ENCODE measurements at places on chromosomes 6 and 20. TPM values are rescaled to one million over a fixed set of nuclear protein-coding genes. Genes with fewer than 3 reads are reported as not detected.
A peak's percentile ranks its signal among the peaks of the same experiment; 100 is the strongest.

GRCh38 chr6:157440171-157440570 is 59.2 kb downstream of the ZDHHC14 start:
- peaks cover 32% of the 10 kb centered on the region for H3K4me1 ChIP-seq
- H3K36me3 ChIP-seq, result peaks cover 10% of the 10 kb centered on the region
- no peak overlapping the region for H3K4me3 ChIP-seq
- no peak overlapping the region for H3K27ac ChIP-seq
- peaks cover 3% of the 10 kb centered on the region for H3K27me3 ChIP-seq

GRCh38 chr6:16523606-16524379 is 237.5 kb downstream of the ATXN1 start:
- H3K4me1 ChIP-seq, result peaks cover 20% of the 10 kb centered on the region
- H3K27ac ChIP-seq, result no peak overlapping the region
- peaks cover 16% of the 10 kb centered on the region for H3K36me3 ChIP-seq
- H3K4me3 ChIP-seq, result no peak overlapping the region
- no peak for DNase-seq

DNA sequence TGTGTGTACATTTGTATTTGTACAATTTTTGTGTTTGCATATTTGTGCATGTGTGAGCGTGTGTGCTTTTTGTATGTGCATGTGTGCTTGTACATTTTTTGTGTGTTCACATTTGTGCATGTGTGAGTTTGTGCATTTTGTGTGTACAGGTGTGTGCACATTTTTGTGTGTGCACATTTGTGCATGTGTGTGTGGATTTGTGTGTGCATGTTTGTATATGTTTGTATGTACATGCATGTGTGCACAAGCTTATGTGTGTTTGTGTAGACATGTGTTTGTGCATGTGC is 28.9 kb downstream of the PRR18 start:
- no peak for DNase-seq
- H3K4me1 ChIP-seq, result peaks cover 6% of the 10 kb centered on the region
- H3K4me3 ChIP-seq, result no peak overlapping the region
- no peaks in the 10 kb centered on the region for H3K36me3 ChIP-seq
- H3K27me3 ChIP-seq, result peaks cover 7% of the 10 kb centered on the region
- H3K27ac ChIP-seq, result no peak overlapping the region

- H3K27me3 ChIP-seq, result no peaks in the 10 kb centered on the region
- H3K4me1 ChIP-seq, result no peaks in the 10 kb centered on the region
- no peak for DNase-seq
- H3K27ac ChIP-seq, result no peak overlapping the region
- no peaks in the 10 kb centered on the region for H3K36me3 ChIP-seq
These were observed 61.6 kb downstream of the MRAP2 start for GRCh38 chr6:84095156-84095555.

- no peak for DNase-seq
- no peaks in the 10 kb centered on the region for H3K36me3 ChIP-seq
- H3K27ac ChIP-seq, result no peak overlapping the region
- no peak overlapping the region for H3K4me3 ChIP-seq
These were observed 4.1 kb upstream of the CALHM5 start for GRCh38 chr6:116507324-116507723.

DNA sequence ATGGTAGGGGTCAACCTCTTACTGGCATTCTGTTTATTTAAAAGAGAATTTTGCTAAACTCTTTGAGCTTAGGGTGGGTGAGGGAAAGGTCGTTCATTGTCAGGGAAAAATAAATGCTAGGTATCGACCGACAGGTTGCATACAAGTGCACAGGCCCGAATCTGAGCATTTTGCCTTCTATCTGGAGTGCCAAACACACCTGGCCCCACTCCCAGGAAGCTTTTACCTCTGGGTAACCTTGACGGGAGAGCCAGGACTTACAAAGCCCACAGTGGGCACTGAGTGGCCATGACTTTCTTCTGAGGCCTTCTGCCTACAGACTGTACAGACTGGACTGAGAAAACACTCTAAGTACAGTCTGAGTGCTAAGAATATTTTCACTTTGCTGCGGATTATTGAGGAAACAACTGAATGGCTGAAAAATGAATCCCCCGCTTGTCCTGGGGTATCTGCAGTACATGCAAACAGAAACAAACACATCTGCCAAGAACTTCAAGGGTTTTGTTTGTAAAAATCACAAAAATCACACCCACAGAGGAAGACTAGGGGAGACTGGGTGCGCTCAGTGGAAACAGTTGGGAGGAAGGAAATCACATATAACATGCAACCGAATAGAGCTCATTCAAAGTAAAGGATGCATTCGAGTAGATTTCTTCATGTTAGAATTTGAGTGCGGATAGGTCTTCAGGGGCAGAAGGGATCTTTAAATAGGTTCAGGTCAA is 152.8 kb downstream of the NFATC2 start:
- peak overlapping the region; percentile 95 for H3K27ac ChIP-seq
- peaks cover 84% of the 10 kb centered on the region for H3K4me1 ChIP-seq
- H3K27me3 ChIP-seq, result peaks cover 20% of the 10 kb centered on the region
- no peak for DNase-seq
- peaks cover 52% of the 10 kb centered on the region for H3K36me3 ChIP-seq

GRCh38 chr6:79544299-79544927 is 7.2 kb upstream of the LCA5 start:
- H3K4me1 ChIP-seq, result peaks cover 2% of the 10 kb centered on the region
- H3K27ac ChIP-seq, result no peak overlapping the region
- H3K36me3 ChIP-seq, result peaks cover 4% of the 10 kb centered on the region
- H3K4me3 ChIP-seq, result no peak overlapping the region

GRCh38 chr20:57743450-57744095 is 33.8 kb upstream of the PMEPA1 start:
- no peak for DNase-seq
- H3K4me3 ChIP-seq, result no peak overlapping the region
- peaks cover 3% of the 10 kb centered on the region for H3K27me3 ChIP-seq
- peaks cover under 1% of the 10 kb centered on the region for H3K4me1 ChIP-seq

DNA sequence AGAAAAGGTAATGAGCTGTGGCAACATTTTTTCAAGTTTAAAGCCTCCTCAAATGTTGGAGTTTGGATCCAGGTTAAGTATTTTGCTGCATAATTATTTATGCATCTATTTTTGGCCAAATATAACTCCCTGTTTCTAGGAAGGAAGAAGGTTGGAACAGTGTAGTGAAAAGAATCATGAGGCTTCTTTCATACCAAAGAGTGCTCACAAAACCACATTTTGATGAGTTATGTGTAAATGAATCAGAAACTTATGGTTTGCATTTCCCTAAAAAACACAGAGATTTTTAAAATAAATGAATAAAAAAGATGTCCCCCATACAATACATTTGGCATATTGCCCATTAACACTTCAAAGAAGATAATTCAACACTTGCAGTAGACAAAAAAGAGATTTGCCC is 246.9 kb upstream of the PRDM1 start:
- H3K27ac ChIP-seq, result no peak overlapping the region
- H3K36me3 ChIP-seq, result no peaks in the 10 kb centered on the region
- H3K27me3 ChIP-seq, result peaks cover 2% of the 10 kb centered on the region
- DNase-seq, result no peak
- no peaks in the 10 kb centered on the region for H3K4me1 ChIP-seq

DNA sequence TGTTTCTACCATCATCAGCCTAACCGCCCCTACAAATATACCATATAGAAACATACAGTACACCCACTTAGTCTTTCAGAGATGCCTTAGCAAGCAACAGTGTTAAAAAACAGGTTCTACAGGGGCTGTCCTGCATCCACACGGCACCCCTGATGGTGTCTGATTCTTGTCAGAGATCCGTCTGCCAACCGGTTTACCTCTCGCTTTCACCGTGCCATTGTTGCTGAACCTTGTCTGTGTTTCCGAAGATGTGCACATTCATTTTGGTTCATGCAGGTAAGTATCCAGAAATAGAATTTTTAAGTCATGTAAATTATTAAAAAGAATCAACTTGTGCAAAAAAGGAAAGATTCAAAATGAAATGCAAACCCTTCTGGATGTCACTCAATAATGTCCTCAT is 52.9 kb downstream of the EPHA7 start:
- no peaks in the 10 kb centered on the region for H3K27me3 ChIP-seq
- no peaks in the 10 kb centered on the region for H3K36me3 ChIP-seq
- no peak for DNase-seq
- no peaks in the 10 kb centered on the region for H3K4me1 ChIP-seq
- H3K27ac ChIP-seq, result no peak overlapping the region
- no peak overlapping the region for H3K4me3 ChIP-seq

Gene HLA-DQB2
- 2.9 TPM for polyA plus RNA-seq

Gene GABRR1
- not detected for polyA plus RNA-seq

Gene SLC17A1
- polyA plus RNA-seq, result not detected

Gene TTBK1
- not detected for polyA plus RNA-seq

Gene F13A1
- 1.7 TPM for polyA plus RNA-seq

Gene PDYN
- polyA plus RNA-seq, result not detected

Data from immature natural killer cell (primary cell).